Fibroblast of mammary gland (primary cell): ENCODE measurements at places on chromosomes 7 and 10.

DNA sequence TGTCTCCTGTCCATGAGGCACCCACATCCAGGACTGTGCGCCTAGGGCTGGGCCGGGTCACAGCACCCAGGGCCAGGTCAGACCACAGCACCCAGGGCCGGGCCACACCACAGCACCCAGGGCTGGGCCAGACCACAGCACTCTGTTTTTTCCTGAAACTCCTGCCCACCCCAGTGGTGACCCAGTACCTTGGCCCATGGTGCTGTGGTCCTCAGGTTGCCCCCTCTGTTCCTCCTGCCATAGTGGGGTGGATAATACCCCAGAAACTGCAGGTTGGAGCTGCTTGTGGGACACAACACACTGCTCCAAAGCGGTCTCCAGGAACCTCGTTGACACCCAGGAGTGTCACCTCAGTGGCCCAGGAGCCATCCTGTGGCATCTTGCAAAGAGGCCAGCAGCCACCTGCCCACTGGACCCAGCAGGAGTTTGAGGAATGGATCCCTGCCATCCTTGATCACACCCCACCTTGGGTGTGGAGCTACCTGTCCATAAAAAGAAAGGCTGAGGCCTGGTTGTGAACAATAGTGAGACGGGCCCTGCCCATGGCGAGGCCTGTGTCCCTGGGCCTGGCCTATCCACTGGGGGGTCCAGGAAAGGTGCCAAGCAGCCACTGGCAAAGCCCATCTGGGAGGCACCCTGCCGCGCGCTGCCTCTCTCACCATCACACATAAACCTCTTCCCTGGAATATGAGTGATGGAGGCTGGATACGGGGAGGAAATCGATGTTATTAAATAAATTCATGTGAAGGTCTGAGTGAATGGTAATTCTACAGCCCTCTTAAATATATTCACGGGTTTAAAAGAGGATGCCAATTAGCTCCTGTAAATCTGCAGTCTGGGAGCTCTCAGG lies 89.0 kb downstream of the NKX6-2 start:
- no peak for DNase-seq

DNA sequence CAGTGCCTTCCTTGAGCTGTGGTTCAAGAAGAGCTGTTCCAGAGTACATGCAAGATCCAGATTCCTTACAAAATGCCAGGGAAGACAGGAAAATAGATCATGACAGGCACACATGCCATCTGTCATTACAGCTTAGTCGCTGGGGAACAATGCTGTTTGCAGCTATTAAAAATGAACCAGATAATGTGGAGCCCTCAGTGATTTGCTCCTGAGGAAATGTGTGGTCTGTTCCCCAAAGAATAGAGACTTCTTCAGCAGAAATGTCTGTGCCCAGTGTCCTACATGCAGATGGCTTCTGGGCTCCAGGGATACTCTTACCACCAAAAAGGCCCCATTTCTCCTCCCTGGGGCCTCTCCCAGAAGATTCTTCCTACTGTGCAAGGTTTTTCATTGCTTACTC lies 627.9 kb downstream of the SORCS3 start:
- no peak for DNase-seq

DNA sequence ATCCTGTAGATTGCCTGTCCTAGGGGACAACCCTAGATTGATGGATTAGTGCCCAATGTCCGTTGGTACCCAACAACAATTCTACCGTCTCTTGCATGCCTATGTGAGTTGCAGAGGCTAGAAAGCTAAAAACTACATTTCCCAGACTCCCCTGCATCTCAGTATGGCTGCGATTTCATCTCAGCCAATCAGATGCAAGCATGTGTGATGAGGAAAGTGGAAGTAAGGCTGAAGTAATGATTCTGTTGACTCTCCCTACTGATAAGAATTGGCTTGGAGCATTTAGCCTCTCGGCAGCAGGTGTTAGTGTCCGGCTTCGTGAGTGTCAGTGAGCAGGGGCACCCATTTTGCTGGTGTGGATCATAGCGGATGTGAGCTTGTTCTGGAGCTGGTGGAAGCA lies 171.9 kb downstream of the FGFR2 start:
- DNase-seq, result no peak

DNA sequence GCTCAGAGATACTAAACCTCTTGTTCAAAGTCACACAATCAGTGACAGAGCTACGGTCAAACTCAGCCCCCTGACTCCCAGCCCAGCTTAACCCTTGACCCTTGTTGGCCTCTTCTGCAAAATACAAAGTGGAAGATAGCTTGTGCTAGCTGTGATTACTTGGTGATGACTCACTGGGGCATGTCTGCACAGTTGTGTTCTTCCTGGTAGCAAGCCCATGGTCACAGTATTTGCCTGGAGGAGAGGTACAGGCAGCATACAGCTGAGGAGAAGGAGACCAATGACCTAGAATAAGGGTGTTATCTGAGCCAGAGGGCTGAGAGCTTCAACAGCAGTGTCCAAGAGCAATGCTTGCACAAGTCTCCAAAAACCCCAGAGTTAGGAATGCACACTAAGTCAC lies 5.7 kb upstream of the HSPA12A start:
- peak; percentile 69 for DNase-seq

DNA sequence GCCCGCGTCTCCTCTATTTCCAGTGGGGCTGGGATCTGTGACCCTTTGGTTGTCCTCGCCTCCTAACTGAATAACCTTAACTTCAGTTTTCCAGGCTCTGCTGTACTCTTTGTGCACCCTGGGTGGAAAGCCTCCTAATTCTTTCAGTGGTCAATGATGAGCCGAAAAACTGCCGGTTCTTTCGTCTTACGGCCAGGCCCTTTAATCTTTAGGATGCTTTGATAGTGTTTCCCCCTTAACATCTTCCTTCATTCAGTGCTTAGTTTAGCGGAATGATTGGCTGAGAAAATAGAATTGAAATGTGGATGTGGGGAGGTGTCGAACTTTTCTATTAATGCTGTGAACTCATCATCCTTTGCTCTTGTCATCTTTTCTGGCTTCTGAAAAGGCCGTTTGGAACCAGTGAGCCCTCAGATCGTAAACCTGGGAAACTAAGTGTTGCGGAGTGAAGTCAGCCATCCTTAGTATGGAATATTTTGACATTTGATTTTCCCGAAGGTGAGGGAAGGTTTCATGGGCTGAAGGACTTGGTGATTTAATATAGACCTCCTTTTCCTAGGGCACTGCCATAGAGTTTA lies 847 bp downstream of the GARS1 start:
- no peak for DNase-seq
